ENCODE measurements at places on chromosomes 7 and 10.
A peak's percentile ranks its signal among the peaks of the same experiment; 100 is the strongest.

- DNase-seq, result no peak
Measured at GRCh38 chr10:129322933-129323820, 143.9 kb upstream of the MGMT start.

DNA sequence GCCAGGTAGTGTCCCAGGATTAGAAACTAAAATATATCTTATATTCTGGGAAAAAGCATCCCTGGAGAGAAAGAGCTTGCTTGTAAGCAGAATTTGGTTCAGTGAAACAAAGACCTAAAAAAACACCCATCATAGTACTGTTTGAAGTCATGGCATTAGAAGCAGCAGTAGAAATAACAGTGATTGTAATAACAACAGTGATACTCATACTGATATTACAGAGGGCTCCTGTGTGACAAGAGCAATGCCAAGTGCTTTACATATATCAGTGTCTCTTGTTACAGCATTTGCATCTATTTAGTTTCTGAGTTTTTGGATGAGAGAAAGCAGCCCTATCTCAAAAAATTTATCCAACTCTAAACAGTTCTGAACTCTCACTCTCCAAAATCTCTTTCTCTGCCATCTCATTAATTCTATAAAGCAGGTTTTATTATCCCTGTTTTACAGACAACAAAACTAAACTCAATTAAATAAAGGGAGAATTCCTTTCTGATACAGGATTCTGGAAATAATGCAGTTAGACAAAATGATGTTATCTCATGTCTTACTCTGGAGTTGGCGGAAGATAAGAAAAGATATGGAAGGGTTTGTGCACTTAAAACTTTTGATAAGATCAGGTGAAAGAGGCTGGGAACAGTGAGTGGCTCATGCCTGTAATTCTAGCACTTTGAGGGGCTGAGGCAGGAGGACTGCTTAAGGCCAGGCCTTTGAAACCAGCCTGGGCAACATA is 146.5 kb upstream of the AOAH start:
- no peak for DNase-seq

- DNase-seq, result peak; percentile 19
Measured at GRCh38 chr10:24873281-24873683, 79.1 kb downstream of the PRTFDC1 start.

DNA sequence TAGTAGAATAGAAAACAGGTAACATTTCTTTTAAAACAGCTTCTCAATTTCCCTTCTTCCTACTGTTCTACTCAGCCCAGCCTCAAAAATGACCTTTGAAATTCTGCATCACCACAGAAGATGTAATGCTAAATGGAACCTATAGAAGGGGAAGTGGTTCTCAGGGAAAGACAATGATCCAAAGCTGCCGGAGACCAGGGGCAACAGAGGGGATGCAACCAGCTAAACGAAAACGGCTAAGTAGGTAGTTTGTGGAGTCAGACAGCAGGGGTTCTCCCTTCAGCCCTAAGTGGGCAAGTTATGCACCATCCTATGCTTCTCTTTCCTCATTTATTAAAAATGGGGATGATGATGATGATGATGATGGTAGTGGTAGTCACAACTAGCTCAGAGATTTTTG is 214.3 kb downstream of the ELMO1 start:
- peak; percentile 35 for DNase-seq

DNA sequence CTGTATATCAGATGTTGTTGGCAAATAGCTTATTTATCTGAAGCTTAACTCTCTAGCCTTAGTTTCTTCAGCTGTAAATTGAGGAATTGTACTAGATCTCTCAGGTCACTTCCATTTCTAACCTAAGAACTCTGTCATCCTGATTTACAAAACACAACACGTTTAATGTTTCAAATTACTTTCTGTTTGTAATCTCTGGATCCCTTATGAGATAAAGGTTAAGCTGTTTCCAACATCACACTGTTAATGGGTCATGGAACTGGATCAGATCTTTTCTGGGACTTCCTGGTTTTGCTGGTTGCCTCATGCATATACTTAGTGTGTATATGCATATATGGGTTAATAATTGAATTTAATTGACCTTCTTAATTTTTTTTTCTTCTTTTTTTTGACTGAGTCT is 9.9 kb downstream of the SAMD8 start:
- DNase-seq, result no peak

GRCh38 chr7:205115-206010 is 13.0 kb downstream of the FAM20C start:
- DNase-seq, result no peak

DNA sequence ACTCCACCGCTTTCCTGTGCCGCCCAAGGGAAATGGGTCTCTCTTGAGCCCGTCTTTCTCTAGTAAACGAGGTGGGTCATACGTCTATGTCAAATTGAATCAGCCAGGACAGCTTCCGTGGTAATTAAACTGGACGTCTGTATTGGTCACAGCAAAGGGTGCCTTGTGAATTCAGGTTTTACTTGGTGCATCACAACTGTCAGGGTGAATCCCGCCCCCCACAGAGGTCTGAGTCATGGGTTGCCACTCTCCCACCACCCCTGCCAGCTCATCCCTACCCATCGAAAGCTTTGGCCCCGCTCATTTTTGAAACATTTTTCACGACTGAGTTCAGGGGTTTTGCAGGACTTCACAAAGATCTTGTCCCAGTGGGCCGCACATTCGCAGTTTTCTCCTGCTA is 8.0 kb upstream of the SP8 start:
- DNase-seq, result no peak

- no peak for DNase-seq
Measured at GRCh38 chr10:31977440-31978155, 49.0 kb upstream of the ARHGAP12 start.

DNA sequence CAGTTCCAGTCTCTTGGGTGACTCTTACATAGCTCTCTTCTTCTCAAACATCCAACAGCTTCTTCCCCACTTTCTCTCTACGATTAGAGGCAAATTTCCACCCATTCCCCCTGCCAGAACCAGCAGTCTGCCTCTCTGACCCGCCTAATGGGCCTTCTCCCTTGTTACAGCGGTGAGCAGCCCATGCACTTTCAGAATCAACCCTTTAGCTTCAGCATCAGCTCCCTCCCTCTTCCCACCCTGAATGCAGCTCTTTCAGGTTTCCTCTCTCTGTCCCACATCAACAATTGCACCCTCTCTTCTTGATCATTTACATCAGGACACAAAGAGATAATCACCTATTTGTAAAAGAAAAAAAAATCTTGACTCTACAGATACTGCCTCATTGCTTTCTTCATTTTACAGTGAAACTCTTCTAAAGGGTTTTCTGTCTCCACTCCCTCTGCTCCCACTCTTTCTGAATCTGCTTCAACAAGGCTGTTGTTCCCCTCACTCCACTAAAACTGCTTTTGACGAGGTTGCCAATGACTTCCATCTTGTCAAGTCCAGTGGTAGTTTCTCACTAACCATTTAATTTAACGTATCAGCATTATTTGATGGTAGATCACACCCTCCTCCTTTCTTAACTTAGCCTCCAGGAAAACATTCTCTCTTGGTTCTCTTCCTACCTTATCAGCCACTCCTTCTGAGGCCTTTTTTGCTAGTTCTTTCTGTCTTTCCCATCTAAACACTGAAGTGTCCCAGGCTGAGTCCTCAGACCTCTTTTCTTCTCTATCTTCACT is 106.6 kb downstream of the NPY start:
- DNase-seq, result no peak

DNA sequence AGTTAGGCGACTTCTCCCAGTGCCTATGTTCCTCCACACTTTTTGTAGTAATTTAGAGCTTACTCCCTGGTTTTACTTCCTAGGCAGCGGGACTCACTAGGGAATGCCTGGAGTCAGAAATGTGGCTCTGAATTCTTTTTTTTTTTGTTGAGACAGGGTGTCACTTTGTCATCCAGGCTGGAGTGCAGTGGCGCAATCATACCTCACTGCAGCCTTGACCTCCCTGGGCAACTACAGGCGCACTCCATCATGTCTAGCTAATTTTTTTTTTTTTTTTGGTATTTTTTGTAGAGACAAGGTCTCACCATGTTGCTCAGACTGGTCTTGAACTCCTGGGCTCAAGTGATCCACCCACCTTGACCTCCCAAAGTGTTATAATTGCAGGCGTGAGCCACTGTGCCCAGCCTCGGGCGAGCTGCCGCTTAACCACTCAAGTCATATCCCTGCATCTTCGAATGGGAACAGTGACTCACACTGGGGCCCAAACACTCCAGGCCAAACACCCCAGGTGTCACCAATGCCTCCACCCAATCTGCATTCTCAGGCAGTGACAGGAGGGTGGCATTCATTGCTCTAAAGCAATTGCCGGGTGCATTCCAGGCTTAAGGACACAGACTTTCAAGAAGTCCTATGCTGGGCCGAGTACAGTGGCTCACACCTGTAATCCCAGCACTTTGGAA is 19.6 kb downstream of the RGS10 start:
- DNase-seq, result no peak

DNA sequence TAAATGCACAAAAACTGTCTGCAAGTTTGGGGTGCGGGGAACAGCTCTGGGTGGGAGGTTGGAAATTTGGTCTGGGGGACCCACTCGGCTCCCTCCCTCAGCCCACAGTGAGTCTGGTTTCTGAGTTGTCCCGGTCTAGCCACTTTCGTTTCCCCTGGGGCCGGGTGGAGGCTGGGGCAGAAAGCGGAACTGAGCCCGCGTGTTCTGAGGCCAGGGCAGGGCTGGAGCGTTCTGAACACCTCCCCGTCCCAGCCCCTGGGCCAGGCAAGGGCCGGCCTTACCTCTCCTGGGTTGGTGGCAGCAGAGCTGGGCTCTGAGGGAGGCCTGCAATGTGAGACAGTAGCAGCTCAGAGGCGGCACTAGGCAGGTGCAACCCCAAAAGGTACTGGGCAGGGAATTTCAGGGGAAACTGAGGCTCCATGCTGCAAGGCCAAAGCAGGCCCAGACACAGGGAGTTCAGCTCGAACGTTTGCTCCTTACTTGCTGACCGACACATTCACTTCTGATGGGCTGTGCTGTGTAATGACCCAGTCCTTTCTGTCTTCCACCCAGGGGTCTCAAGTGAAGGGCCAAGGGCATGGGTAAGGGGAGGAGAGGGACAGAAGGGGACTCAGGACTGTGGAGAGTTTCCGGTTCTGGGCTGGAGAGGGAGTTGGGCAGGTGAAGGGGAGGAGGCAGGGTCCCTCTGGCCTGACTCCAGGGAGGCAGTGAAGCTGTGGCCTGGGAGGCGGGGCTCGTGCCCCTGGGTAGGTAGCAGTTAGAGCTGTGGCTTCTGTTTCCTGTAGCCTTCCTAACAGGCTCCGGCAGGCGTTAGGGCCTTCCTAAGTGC is 3.0 kb downstream of the IRF5 start:
- DNase-seq, result peak; percentile 63

DNA sequence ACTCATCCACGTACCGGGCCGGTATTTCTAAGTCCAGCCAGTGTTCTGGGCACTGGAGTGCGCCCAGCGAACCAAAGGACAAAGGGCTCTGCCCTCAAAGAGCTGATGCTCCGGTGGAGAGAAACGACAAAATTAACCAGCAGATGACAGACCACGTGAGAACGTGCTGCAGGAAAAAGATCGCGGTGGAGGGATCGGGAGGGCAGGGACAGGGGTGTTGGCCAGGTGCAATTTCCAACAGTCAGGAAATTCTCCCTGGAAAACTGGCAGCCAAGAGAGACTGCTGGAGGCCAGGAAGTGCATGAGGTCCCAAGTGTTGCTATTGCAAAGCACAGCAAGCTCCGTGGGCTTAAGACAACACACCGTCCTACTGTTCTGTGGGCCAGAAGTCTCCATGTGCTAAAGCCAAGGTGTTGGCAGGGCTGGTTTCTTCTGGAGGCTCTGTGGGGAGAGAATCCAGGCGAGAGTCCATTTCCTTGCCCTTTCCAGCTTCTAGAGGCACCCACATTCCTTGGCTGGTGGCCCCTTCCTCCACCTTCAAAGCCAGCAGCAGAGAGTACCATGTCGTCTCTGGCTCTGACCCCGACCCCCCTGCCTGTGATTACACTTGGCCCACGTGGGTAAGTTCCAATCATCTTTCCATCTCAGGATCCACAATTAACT is 21.3 kb upstream of the AMZ1 start:
- DNase-seq, result no peak

DNA sequence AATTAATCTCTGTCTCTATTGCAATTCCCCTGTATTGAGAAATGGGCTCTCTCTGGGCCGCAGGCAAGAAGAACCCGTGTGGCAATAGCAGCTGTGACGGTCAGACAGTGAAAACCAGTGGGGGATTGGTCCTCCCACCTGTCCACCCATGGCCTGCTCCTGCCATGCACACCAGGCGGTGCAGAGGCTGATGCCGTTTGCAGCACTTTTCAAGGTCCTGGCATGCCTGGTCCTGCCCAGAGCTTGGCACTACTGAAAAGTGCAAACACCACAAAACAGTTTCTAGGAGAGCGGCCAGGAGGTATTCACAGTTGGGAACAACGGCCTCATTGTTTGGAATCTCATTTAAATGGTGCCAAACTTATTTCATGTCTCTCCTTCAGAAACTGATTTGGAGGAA is 41.5 kb downstream of the PSPH start:
- DNase-seq, result no peak

- no peak for DNase-seq
Measured at GRCh38 chr7:155220903-155221302, 76.8 kb upstream of the INSIG1 start.

DNA sequence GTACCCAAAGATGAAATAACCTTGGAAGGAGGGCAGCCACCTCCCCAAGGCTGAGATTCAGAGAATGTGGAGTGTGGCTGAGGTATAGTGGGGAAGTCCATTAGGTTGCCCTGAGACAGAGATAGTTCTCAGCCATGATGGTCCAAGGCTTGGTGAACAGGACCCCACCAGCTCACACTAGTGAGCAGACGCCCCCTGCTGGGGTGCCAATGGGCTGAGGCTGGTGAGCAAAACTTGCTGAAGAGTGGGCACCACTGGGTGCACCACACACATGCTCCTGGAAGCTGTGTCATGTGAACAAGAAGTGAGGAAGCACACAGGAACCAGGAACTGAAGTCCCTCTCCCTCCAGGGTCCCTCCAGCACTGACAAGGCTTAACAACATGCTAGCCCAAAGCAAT is 8.9 kb downstream of the FBXL13 start:
- peak; percentile 55 for DNase-seq
